ENCODE measurements at places on chromosomes 6 and 20. TPM values are rescaled to one million over a fixed set of nuclear protein-coding genes. Genes with fewer than 3 reads are reported as not detected.

DNA sequence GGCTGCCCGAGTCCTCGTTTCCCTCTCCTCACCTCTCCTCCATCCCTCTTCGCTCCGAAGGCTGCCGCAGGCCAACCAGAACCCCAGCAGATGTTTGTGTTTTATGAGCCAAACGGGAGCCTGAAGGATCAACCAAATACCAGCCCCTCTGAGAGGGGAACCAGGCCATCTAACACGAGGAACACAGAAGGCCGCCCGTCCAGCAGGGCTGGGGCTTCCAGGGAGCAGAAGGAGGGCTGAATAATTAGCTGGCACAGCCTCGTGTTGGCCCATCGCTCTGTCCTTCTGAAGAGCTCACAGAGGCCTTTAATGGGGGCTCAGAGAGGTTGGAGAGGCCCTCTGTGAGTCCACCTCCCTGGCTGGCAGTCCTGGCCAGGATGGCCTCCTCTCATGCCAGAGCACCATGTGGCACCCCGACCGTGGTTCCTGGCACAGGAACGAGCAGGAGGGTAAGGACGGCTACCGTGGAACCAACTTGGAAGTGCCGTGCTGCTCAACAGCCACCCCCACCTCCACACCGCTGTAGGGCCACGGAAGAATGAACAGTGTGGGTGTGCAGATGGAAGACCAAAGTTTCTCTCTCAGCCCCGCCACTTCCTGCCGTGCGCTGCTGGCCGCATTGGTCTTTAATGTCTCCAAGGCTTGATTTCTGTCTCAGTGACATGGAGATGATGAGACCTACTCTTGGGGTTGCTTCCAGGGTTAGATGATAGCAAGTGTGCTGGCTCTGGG, 155.2 kb downstream of the SCML4 start:
- DNase-seq: no peak

VSX1 gene
- not detected for total RNA-seq

CSE1L gene
- total RNA-seq: 290 TPM

TMEM14A gene
- total RNA-seq: 279 TPM

DNA sequence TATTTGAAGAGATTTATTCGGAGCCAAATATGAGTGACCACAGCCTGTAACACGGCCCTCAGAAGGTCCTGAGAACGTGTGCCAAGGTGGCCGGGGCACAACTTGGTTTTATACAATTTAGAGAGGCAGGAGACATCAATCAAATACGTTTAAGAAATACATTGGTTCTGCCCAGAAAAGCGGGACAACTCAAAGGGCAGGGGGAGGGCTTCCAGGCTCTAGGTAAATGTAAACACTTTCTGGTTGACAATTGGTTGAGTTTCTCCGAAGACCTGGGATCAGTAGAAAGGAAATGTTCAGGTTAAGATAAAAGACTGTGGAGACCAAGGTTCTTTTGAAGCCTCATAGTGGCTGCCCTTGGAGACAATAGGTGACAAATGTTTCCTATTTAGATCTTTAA, 18.9 kb upstream of the KIF25 start:
- no peak for DNase-seq

GRCh38 chr6:113353392-113353791, 503.8 kb upstream of the MARCKS start:
- DNase-seq: no peak

- no peak for DNase-seq
These were observed 16.7 kb downstream of the RAET1E start for GRCh38 chr6:149881066-149881766.

- DNase-seq: no peak
These were observed 14.7 kb downstream of the ZNF335 start for GRCh38 chr20:45957021-45957941.

DNA sequence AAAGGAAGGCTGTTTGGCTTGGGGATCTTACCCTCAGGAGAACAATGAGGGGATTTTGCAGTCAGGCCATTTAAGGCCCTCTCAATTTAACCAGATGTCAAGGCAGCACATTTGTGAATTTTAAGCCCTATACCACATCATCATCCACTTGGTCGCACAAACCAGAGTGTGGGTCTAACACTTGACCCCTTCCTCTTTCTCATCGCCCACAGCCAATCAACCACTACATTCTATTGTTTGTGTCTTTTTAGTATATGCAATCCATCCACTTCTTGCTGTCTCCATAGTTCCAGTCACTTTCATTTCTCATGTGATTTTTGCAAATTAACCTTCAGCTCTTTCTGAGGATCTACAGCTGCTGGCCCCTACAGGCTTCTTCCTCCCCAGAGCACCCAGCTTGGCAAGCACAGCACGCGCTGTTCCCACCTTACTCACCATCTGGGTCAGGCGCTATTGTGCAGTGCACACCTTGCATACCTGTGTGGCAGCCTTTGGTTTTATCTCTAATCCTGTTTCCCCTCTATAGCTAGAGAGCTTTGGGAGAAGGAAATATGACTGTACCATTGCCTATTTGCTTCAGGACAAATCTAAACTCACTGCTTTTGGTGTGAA, 32.3 kb upstream of the CD83 start:
- DNase-seq: no peak

PREX1 gene
- 5.8 TPM for total RNA-seq

DNA sequence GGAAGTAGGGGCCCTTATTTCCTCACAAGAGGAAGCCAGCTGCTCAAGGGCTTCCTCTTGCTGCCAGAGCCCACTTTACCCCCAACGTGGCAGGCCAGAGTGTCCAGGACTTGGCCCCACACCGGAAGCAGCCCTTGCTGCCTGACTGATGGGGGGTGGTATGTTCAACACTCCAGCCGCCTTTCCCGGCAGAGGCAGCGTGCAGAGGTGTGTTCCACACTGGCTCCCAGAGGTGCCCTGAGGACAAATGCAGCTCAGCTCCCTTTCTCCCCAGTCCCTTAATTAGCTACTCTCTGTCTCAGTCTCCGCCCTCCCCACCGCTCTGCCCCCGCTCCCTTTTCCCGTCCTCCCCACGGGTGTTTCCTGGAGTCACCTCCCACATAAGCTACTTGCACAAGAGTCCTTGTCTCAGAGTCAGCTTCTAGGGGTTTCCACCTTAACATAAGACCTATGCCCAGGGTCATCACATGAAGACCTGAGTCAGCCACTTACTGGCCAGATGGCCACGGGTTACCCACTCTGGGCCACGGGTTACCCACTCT, 61.7 kb upstream of the SHLD1 start:
- no peak for DNase-seq

Data from MG63 (cell line).